ENCODE measurements at places on chromosomes 4 and X.
A peak's percentile ranks its signal among the peaks of the same experiment; 100 is the strongest.

DNA sequence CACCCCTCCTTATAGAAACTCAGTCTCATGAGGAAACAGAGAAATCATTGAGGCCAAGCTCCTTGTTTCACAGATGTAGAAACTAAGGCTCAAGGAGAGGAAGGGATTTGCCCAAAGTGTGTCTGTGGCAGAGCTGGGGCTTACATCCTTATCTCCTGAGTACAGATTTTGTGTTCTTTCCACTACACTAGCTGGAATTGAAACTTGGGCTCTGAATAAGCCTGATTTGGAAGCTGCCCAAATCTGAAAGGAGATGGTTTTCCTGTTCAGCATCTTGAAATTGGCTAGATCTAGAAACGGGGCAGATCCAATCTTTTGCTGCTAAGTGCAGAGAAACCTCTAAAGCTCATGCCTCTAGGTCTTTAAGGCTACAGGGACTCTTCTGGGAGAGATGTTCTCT is 24.3 kb downstream of the AWAT2 start:
- no peak for DNase-seq

DNA sequence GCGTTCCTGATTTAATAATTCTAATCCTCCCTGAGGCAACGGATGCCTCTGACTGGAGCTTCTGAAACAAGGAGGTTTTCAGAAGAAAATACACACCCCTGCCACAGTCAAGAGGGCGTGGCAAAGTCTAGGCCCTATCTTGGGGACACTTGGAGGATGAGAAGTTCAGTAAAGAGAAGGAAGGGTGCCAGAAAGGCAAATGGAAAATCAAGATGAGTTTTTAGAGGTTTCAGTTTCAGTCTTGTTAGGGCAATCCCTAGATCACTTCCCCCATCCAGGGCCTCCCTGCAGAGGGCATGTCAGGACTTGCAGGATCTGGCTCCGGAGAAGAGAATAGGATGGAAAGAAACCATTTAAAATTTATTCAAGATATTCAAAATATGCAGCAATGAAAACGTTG is 28.5 kb upstream of the FGF2 start:
- DNase-seq = no peak

DNA sequence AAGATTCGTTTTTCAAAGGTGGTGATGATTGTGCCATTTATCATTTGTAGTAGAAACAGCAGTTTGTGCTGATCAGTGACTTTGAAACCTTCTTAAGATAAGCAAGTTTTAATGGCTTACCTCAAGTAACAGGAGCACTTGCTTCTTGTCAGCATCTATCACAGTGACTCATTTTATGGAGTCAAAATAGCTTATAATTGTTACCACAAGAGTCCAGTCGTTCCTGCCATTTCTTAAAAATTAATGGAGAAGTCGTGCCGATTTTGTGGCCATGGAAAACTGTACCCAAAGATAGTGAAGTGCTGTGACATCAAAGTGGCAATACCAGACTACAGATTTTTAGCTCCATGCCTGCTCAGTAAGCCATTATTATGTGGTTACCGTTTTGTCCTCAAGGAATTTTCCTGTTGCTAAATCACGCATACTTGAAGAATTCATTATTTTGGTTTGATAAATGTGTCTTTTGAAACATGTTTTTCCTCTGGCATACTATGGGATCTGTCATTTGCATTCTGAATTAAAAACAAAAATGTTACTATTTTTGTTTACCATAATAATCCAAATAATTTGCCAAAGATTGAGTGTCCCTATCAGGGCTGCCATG is 129.9 kb downstream of the CBR4 start:
- DNase-seq = no peak

- DNase-seq = peak; percentile 86
Measured at GRCh38 chr4:8917868-8918783, 46.5 kb upstream of the HMX1 start.

DNA sequence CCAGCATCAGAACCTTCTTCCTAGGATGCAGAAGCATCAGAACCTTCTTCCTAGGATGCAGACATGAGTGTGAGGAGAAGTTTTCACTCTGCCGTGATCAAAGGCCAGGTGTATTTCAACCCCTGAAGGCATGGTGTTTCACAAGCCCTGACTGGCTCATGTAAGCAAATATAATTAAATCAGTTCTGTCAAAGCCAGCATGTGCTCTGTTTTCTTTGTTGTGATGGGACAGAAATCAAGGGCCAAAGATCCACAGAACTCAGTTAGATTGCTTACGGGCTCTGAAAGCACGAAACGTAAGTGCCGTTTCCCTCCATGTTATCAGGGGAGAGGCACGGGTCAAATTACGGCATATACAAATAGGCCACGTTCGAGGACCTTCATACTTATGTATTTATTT is 32.0 kb upstream of the CLDN24 start:
- no peak for DNase-seq

DNA sequence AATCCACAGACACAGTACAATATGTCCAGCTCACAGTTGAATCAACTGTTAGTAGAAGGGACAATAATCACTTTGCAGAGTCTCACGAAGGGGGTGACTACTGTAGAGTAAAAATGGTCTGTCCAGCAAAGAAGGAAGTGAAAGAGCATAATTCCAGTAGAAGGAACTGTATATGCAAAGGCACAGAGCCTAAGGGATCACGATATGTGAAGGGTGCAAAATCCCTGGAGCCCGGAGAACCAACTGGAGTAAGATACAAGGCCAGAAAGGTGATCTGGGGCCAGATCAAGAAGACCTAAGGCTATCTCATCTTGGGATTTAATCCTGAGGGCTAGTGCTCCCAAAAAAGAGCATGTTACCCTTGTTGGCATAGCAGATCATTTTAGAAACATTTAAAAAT is 192.7 kb upstream of the LDB2 start:
- no peak for DNase-seq

GRCh38 chrX:10516781-10517322 is 103.5 kb downstream of the MID1 start:
- DNase-seq = no peak

GRCh38 chr4:26473893-26474292 is 16.4 kb downstream of the CCKAR start:
- DNase-seq = no peak

- DNase-seq = no peak
Measured at GRCh38 chrX:69203638-69204037, 38.4 kb upstream of the PJA1 start.

- peak; percentile 21 for DNase-seq
Measured at GRCh38 chr4:125315576-125316400, 1.0 kb downstream of the FAT4 start.

- no peak for DNase-seq
Measured at GRCh38 chr4:81891005-81891996, 419.6 kb upstream of the RASGEF1B start.

DNA sequence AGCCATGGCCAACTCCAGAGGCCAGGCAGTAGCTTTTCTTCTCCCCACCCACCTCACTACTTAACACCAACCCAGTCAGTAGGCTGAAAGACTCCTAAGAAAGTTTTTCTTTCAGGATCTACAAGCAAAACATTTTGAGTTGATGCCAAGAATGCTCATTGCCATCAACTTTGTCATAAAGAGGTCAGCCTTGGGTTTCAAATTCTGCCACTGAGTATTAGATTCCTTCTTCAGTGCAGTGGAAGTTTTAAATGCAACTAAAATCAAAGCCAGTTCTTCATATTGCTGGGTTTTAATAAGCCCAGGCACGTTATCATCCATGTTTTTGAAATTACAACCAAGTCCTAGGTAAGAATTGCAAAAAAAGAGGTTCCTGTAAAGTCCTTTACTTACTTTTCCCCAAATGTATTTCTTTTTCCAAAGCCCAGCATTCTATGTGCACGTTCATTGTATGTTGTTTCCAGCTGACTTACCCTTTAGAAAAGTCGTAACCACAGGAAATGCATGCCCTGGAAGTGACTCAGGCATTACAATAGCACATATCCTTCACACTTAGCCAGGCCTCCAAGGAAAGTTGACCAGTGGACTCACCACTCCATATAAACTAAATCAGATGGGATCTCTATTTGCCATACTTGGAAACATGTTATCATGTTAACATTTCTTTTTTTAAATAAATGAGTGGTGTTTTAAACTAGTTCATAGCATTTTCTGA is 229.9 kb downstream of the SOX3 start:
- no peak for DNase-seq

DNA sequence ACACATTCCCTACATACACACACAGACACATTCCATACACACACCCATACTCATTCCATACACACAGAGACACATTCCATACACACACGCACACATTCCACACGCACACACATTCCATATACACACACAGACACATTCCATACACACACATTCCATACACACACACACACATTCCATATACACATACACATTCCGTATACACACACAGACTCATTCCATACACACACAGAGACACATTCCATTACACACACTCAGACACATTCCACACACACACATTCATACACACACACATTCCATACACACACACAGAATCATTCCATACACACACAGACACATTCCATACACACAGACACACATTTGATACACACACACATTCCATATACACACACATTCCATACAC is 15.2 kb downstream of the LINC00632 start:
- DNase-seq = no peak

DNA sequence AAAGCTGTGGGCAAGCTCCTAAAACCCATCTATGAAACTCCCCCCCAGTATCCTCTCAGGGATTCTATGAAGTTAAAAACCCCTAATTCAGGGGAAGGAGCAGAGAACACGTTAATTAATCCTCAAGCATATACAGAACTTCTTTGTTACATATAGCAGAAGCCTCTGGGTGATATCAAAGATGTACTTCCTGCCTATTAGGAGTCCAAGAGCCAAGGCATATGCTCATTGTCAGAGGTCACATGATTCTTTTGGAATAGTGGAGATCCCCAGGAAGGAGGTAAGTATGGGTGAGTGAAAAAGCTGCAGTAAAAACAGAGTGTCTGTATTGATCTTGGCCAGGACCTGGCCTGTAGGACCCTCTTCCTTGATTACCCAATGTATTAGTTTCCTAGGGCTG is 2.9 kb upstream of the SPARCL1 start:
- no peak for DNase-seq

GRCh38 chrX:65633826-65634225 is 33.6 kb upstream of the MSN start:
- no peak for DNase-seq

All from GM20000 (cell line).